ENCODE measurements at places on chromosomes 11 and 22.

GRCh38 chr22:29267462-29267857, 321 bp downstream of the RHBDD3 start:
- H3K4me1 ChIP-seq, result peaks cover 40% of the 10 kb centered on the region
- peak overlapping the region; percentile 100 for H3K27ac ChIP-seq
- peaks cover 14% of the 10 kb centered on the region for H3K36me3 ChIP-seq

DNA sequence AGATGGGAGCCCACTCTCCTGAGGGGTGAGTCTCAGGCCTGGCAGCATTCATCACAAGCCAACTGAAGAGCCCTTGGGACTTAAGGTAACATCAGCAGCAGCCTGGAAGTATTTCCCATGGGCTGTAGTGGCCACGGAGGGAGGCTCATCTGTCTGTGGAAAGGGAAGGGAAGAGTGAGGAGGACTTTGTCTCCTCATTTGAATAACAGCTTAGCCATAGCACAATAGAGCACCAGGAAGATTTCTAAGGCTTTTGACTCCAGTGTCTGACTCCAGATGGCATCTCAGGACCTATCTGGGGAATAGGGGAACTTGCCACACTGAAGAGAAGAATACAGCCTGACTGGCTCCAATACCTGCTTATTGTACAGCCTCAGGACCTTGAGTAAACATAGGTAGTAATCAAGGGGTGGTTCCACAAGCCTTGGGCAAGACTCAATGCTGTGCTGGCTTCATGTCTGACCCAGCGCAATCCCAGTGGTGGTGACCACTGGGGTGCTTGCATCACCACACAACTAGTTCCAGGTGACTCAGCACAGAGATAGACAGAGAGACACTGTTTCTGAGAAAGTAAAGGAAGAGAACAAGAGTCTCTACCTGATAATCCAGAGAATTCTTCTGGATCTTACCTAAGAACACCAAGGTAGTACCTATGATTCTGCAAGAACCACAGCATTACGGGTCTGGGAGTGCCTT, 510.5 kb upstream of the CCDC179 start:
- DNase-seq, result no peak
- no peaks in the 10 kb centered on the region for H3K36me3 ChIP-seq
- no peaks in the 10 kb centered on the region for H3K4me1 ChIP-seq
- no peaks in the 10 kb centered on the region for H3K27me3 ChIP-seq

DNA sequence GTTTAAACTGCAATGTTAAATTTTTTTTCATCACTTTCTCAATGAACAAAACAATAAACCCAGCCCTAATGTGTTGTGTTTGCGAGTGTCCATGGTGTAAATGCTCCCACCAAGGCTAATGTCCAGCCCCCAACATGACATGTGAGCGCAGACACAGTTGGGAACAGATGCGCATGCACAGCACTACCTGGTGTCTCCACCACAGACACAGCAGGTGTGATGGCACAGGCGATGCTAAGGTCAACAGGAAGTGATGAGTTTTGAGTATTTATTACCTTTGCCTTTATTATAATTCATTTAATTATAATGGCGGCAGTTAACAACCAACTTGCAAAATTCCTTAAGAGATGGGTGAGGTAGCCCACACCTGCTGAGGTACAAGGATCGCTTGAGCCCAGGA, 42.9 kb downstream of the MICAL3 start:
- peaks cover 23% of the 10 kb centered on the region for H3K4me1 ChIP-seq
- no peaks in the 10 kb centered on the region for H3K27me3 ChIP-seq
- no peaks in the 10 kb centered on the region for H3K36me3 ChIP-seq
- DNase-seq, result no peak

DNA sequence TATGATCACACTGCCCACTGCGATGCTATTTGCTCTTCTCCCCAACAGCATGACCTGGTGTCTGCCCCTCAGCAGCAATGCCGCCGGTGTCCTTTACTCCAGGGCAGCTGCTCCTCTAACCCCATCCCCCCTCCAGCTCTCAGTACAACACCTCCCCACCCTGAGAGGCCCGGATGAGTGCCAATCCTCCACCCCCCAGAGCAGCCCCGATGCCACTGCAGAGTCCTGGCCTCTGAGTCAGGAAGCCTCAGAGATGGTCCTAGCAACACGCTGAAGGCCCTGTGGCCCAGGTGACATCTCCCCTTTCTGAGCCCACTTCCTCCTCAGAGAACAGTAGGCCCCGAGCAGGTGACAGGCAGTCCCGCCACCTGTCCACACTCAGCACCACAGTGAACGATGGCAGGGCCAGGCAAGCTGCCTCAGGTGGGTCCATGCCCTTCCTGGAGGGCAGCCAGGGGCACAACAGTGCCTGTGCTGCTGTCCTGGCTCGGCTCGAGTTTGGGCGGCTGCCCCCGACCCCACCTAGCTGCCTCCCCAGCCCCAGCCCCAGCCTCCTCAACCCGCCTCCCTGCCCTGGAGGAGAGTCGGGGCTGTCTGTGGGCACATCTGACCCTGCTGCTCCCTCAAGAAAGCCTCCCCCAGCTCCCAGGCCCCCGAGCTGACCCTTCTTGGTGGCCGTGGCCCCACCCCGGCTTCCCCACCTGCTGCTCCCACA, 3.9 kb upstream of the NDUFS8 start:
- no peak overlapping the region for H3K27ac ChIP-seq
- no peaks in the 10 kb centered on the region for H3K27me3 ChIP-seq
- no peaks in the 10 kb centered on the region for H3K36me3 ChIP-seq
- peaks cover 9% of the 10 kb centered on the region for H3K4me1 ChIP-seq

- peaks cover 44% of the 10 kb centered on the region for H3K4me1 ChIP-seq
- DNase-seq, result no peak
- peaks cover 23% of the 10 kb centered on the region for H3K36me3 ChIP-seq
- no peak overlapping the region for H3K27ac ChIP-seq
- H3K4me3 ChIP-seq, result no peak overlapping the region
Measured at GRCh38 chr11:85965202-85965601, 103.7 kb downstream of the PICALM start.

DNA sequence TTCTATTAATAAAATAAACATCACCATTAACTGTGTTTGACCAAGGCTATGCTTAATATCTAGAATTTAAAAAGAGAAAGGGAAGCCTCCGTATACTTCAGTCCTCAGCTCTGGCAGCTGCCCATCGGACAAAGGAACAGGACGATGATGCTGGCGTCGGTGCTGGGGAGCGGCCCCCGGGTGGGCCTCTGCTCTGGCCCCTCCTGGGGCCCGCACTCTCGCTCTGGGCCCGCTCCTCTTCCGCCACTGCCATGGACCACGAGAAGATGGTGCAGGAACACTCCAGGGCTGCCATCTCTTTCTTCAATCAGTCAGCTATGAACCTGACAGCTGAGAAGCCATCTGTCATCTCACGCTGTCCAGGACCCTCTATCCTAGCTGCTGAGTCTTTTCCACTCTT, 25.3 kb downstream of the PDHX start:
- H3K36me3 ChIP-seq, result no peaks in the 10 kb centered on the region
- no peaks in the 10 kb centered on the region for H3K4me1 ChIP-seq
- no peak overlapping the region for H3K27ac ChIP-seq
- no peak for DNase-seq
- no peaks in the 10 kb centered on the region for H3K27me3 ChIP-seq

GRCh38 chr22:43488031-43488866, 76.4 kb downstream of the MPPED1 start:
- no peak overlapping the region for H3K4me3 ChIP-seq
- no peaks in the 10 kb centered on the region for H3K4me1 ChIP-seq
- H3K27me3 ChIP-seq, result no peaks in the 10 kb centered on the region
- no peaks in the 10 kb centered on the region for H3K36me3 ChIP-seq
- no peak overlapping the region for H3K27ac ChIP-seq

DNA sequence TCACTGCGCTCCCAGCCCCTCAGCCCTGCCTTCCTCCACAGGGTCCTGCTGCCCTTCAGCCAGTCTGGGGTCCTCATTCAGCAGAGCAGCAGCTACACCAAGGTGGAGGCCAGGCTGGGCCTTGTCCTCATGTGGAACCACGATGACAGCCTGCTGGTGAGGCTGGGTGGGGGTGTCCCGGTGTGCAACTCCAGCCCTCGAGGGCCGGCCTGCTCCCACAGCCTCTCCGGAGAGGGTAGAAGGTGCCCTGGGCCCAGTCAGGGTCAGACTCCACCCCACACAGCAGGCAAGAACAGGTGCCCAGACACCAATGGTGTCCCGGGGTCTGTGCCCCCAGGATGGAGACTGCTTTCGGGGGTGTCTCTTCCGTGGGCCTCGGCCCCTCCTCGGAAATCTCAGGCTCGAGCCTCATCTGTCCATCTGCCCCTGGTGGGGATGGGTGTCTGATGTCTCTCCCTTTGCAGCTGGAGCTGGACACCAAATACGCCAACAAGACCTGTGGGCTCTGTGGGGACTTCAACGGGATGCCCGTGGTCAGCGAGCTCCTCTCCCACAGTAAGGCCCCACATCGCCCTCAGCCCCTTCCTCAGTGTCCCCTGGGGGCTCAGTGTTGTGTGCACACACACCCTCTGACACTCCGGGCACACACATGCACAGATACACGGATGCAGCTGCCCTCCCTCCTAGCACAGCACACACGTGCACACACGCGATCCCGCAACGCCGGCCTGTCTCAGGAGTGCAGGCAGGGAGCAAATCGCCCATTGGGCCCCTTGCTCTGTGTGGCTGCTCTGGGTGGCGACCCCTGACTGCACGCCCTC, 4.9 kb downstream of the MUC5AC start:
- H3K27me3 ChIP-seq, result no peaks in the 10 kb centered on the region
- H3K4me1 ChIP-seq, result no peaks in the 10 kb centered on the region
- H3K4me3 ChIP-seq, result no peak overlapping the region
- H3K36me3 ChIP-seq, result no peaks in the 10 kb centered on the region

- H3K4me3 ChIP-seq, result no peak overlapping the region
- no peaks in the 10 kb centered on the region for H3K27me3 ChIP-seq
- DNase-seq, result no peak
- H3K36me3 ChIP-seq, result no peaks in the 10 kb centered on the region
- no peaks in the 10 kb centered on the region for H3K4me1 ChIP-seq
- H3K27ac ChIP-seq, result no peak overlapping the region
Measured at GRCh38 chr11:86182976-86183584, 61.5 kb upstream of the EED start.

- H3K4me1 ChIP-seq, result no peaks in the 10 kb centered on the region
- no peak overlapping the region for H3K27ac ChIP-seq
- H3K36me3 ChIP-seq, result no peaks in the 10 kb centered on the region
- H3K4me3 ChIP-seq, result no peak overlapping the region
- DNase-seq, result no peak
- H3K27me3 ChIP-seq, result no peaks in the 10 kb centered on the region
Measured at GRCh38 chr11:115144914-115145313, 359.3 kb downstream of the CADM1 start.

DNA sequence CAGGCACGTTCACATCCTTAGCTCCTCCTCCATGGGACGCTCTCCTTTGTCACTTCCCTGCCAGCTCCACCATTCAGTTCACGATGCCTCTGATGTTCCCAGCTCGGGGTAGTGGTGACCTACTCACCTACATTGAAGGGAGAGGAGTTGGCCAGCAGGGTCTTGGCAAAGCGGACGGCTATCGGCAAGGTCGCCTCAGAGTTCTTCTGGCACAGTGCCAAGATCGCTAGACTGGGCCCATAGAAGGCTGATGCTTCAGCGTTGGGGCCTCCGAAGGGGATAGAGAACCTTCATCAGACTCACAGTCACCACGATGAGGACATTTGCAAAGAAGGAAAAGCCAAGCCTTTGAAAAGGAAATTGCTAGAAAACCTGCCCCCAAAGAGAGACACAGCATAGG, 3.0 kb downstream of the CBLIF start:
- H3K4me3 ChIP-seq, result no peak overlapping the region
- no peak for DNase-seq
- no peaks in the 10 kb centered on the region for H3K4me1 ChIP-seq
- peaks cover 2% of the 10 kb centered on the region for H3K27me3 ChIP-seq
- no peaks in the 10 kb centered on the region for H3K36me3 ChIP-seq

DNA sequence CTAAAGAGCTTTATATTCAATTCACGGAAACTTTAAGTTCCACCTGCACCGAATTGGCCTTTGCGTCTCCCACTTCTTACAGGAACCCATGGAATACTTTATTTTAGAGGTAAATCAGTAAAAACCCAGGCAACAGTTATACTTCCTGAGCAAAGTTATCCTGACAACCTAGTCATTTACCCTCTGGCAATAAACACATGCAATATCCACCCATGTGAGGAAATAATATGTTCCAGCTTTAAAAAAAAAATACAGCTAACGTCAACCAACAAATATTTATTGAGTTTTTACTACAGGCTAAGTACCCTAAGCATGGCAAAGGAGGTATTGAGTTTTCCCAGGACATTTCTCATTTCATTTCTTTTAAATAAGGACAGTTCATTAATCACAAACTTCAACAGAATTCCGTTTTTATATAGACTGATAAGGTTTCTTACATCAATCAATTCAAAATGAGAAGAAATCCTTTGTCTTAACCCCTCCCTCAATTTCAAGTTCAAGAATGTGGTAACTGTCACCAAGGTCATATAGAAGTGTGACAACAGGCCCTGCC, 38.3 kb upstream of the CCDC34 start:
- DNase-seq, result no peak
- H3K36me3 ChIP-seq, result no peaks in the 10 kb centered on the region
- no peak overlapping the region for H3K4me3 ChIP-seq
- H3K27me3 ChIP-seq, result no peaks in the 10 kb centered on the region

GRCh38 chr11:118215765-118216164, 9.0 kb downstream of the JAML start:
- no peak overlapping the region for H3K27ac ChIP-seq
- H3K36me3 ChIP-seq, result no peaks in the 10 kb centered on the region
- H3K27me3 ChIP-seq, result peaks cover 34% of the 10 kb centered on the region

GRCh38 chr22:38755911-38756532, at the start of gene SUN2:
SUN2 (minus strand) TSS chr22:38755998; CDS start chr22:38752628, 3,370 bp downstream.
- no peaks in the 10 kb centered on the region for H3K27me3 ChIP-seq
- peak within 1 kb of the TSS; percentile 74 for H3K4me3 ChIP-seq
- DNase-seq, result peak; percentile 88
- peaks cover 11% of the 10 kb centered on the region for H3K36me3 ChIP-seq
- peak within 1 kb of the TSS; percentile 63 for H3K27ac ChIP-seq
- peaks cover 22% of the 10 kb centered on the region for H3K4me1 ChIP-seq

- no peak overlapping the region for H3K4me3 ChIP-seq
- no peak for DNase-seq
- no peaks in the 10 kb centered on the region for H3K27me3 ChIP-seq
- no peak overlapping the region for H3K27ac ChIP-seq
- no peaks in the 10 kb centered on the region for H3K4me1 ChIP-seq
- H3K36me3 ChIP-seq, result no peaks in the 10 kb centered on the region
Measured at GRCh38 chr22:48256776-48257684, 1494.6 kb downstream of the TBC1D22A start.

DNA sequence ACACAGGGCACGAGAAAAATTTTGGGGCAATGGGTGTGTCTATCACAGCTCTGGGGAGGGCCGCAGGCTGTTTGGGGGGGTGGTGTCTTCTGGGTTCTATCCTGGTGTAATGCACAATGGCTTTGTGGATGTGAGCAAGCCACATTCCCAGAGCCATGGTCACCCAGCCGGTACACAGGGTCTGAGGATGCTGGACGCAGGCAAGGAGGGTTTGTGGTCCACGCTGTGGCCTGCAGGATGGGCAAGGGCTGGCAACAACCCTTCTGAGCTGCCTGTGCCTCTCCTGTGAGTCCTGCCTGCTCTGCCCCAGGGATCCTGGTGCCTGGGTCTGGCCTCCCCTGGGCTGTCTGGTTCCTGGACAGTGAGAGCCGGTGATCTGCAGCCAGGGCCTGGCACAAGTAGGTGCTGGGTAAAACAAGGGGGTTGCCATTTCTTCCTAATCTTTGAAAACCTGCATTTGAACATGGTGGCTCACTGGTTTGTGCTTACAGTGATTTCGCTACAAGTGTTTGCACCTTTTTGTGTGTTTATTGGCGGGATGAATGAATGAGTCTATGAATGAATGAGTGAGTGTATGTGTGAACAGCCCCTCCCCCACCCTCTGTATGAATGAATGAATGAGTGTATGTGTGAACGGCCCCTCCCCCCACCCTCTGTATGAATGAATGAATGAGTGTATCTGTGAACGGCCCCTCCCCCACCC, 4.4 kb upstream of the MRPL23 start:
- H3K4me3 ChIP-seq, result no peak overlapping the region
- DNase-seq, result no peak
- no peak overlapping the region for H3K27ac ChIP-seq
- no peaks in the 10 kb centered on the region for H3K4me1 ChIP-seq
- no peaks in the 10 kb centered on the region for H3K27me3 ChIP-seq
